Naive thymus-derived CD8-positive, alpha-beta T cell (primary cell): ENCODE measurements at places on chromosomes 2 and 18. TPM values are rescaled to one million over a fixed set of nuclear protein-coding genes. Genes with fewer than 3 reads are reported as not detected.

SLC11A1 gene
- polyA plus RNA-seq: 0.90 TPM

DNA sequence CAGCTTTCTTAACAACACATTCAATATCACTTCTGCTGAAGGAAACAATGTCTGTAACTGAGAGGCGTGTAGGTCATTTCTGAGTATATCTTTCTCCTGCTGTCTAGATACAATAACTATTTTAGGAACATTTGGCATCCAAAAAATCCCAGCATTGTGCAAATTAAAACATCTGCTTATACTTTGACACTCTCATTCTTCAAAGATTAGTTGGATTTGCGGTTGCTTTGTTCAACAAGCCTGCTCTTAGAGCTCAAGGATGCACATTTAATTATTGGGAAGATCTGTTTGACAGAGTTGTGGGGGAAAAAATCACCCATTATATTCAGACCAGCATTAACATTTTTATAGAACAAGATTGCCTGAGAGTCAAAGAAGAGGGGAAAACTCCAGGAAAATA, 449.5 kb upstream of the HNRNPA3 start:
- H3K27ac ChIP-seq: no peak overlapping the region
- no peaks in the 10 kb centered on the region for H3K36me3 ChIP-seq
- H3K4me3 ChIP-seq: no peak overlapping the region
- no peaks in the 10 kb centered on the region for H3K4me1 ChIP-seq
- no peak for DNase-seq
- H3K27me3 ChIP-seq: peaks cover 12% of the 10 kb centered on the region

GRCh38 chr18:79393635-79394533, 1.8 kb upstream of the NFATC1 start:
- H3K27me3 ChIP-seq: no peaks in the 10 kb centered on the region
- peak overlapping the region; percentile 93 for H3K4me3 ChIP-seq
- peak; percentile 45 for DNase-seq
- no peaks in the 10 kb centered on the region for H3K36me3 ChIP-seq
- peaks cover 45% of the 10 kb centered on the region for H3K4me1 ChIP-seq

GRCh38 chr2:239295377-239296019, 105.3 kb downstream of the HDAC4 start:
- DNase-seq: peak; percentile 65
- peak overlapping the region; percentile 97 for H3K27ac ChIP-seq
- peak overlapping the region; percentile 94 for H3K4me3 ChIP-seq
- H3K27me3 ChIP-seq: no peaks in the 10 kb centered on the region

PDE11A gene
- not detected for polyA plus RNA-seq

GRCh38 chr18:21254576-21254975, 12.5 kb downstream of the GREB1L start:
- H3K36me3 ChIP-seq: no peaks in the 10 kb centered on the region
- no peaks in the 10 kb centered on the region for H3K4me1 ChIP-seq
- no peak for DNase-seq
- peaks cover 14% of the 10 kb centered on the region for H3K27me3 ChIP-seq

ZBTB14 gene
- 18.4 TPM for polyA plus RNA-seq

GALM gene
- polyA plus RNA-seq: 15.6 TPM

PLA2R1 gene
- polyA plus RNA-seq: not detected

VWC2L gene
- polyA plus RNA-seq: not detected

PLGLB2 gene
- polyA plus RNA-seq: not detected

- H3K4me3 ChIP-seq: no peak overlapping the region
- no peaks in the 10 kb centered on the region for H3K27me3 ChIP-seq
- H3K36me3 ChIP-seq: peaks cover 24% of the 10 kb centered on the region
- no peak overlapping the region for H3K27ac ChIP-seq
- no peaks in the 10 kb centered on the region for H3K4me1 ChIP-seq
Observed at GRCh38 chr2:46029332-46029811, 267.8 kb upstream of the EPAS1 start.

SERPINB11 gene
- not detected for polyA plus RNA-seq

DNA sequence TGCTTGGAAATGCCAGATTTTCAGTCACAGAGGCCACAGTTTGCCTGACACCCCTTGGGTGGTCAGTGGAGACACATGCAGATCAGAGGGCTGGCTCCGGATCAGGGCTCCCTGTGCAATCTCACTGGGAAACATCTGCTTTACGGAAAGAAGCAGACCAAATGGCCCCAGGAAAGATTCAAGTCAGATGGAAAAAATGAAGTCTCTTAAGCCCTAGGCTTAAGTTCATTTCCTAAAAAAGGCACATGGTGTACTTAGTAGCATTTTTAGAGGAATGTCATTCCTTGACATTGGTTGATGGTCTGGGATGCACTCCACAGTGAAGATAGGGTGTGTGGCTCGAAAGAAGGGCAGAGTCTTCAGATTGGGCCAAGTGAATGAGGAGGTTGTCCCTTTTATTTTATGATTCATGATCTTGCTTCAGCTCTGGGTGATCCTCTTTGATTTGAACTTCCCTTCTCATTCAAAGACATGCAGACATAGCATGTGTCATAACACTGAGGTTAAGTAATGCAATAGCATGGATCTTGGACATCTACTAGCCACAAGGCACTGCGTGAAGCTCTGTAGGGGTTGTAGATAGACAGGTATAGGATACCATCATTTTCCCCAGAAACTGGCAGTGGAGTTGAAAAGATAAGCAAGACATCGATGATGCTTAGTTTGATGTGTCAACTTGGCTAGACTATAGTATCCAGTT, 56.5 kb downstream of the KCNE4 start:
- no peaks in the 10 kb centered on the region for H3K36me3 ChIP-seq
- H3K27me3 ChIP-seq: peaks cover 14% of the 10 kb centered on the region
- H3K4me3 ChIP-seq: no peak overlapping the region
- no peak for DNase-seq
- H3K4me1 ChIP-seq: no peaks in the 10 kb centered on the region

DNA sequence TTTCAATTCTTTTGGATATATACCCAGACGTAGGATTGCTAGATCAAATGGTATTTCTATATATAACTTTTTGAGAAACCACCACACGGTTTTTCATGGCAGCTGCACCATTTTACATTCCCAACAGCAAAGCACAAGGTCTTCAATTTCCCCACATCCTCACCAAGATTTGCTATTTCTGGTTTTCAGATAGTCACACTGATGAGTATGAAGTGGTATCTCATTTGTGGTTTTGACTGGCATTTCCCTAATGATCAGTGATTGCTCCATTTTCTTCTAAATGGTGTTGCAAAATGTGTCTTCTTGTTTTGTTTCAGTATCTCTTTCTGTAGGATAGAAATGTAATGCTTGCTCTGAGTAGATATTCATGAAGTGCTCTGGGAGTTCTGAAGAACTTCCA, 52.0 kb downstream of the ANKRD44 start:
- peaks cover 13% of the 10 kb centered on the region for H3K36me3 ChIP-seq
- H3K4me1 ChIP-seq: peaks cover 47% of the 10 kb centered on the region
- no peak for DNase-seq
- H3K27me3 ChIP-seq: no peaks in the 10 kb centered on the region

SLC4A3 gene
- polyA plus RNA-seq: not detected

- peaks cover 16% of the 10 kb centered on the region for H3K36me3 ChIP-seq
- no peak overlapping the region for H3K4me3 ChIP-seq
- no peaks in the 10 kb centered on the region for H3K27me3 ChIP-seq
- no peak for DNase-seq
Observed at GRCh38 chr18:35132021-35132902, 91.0 kb downstream of the MAPRE2 start.

GRCh38 chr18:36769172-36769571, 59.6 kb downstream of the TPGS2 start:
- H3K36me3 ChIP-seq: no peaks in the 10 kb centered on the region
- peaks cover 3% of the 10 kb centered on the region for H3K4me1 ChIP-seq
- no peak overlapping the region for H3K4me3 ChIP-seq

B3GNT7 gene
- not detected for polyA plus RNA-seq

GRCh38 chr18:13278062-13278630, 59.6 kb downstream of the LDLRAD4 start:
- H3K27me3 ChIP-seq: no peaks in the 10 kb centered on the region
- H3K4me3 ChIP-seq: peak overlapping the region; percentile 81
- peaks cover 3% of the 10 kb centered on the region for H3K36me3 ChIP-seq
- peak overlapping the region; percentile 91 for H3K27ac ChIP-seq

GRCh38 chr2:152475982-152476381, 141.0 kb downstream of the FMNL2 start:
- no peak overlapping the region for H3K4me3 ChIP-seq
- no peaks in the 10 kb centered on the region for H3K4me1 ChIP-seq
- H3K36me3 ChIP-seq: no peaks in the 10 kb centered on the region
- no peak overlapping the region for H3K27ac ChIP-seq

- H3K36me3 ChIP-seq: peaks cover 4% of the 10 kb centered on the region
- H3K27ac ChIP-seq: no peak overlapping the region
- H3K4me3 ChIP-seq: no peak overlapping the region
- H3K4me1 ChIP-seq: peaks cover 5% of the 10 kb centered on the region
- DNase-seq: no peak
Observed at GRCh38 chr2:173555833-173556232, 201.2 kb downstream of the CDCA7 start.

LIPG gene
- not detected for polyA plus RNA-seq

DNA sequence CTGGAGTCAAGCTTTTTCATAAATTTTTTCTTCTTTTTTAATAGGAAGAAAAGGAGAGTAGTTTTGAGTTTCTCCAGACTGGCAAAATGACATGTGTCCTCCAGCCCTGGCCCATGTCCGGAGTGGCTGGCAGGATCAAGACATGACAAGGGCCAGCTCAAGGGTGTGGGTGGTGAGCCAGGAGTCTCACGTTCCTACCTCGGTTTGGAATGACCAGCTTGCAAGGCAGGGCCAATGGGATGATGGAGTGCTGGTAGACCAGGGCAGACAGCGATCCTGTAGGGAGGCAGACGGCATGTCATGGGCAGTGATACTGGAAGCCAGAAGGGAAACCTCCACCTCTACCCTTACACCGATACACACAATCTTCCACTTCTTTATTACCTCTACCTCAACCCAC, 190.6 kb downstream of the TNS1 start:
- H3K27ac ChIP-seq: no peak overlapping the region
- H3K4me3 ChIP-seq: no peak overlapping the region
- no peak for DNase-seq
- H3K4me1 ChIP-seq: no peaks in the 10 kb centered on the region

GRCh38 chr2:230172852-230173251, 46.9 kb downstream of the SP110 start:
- peaks cover 13% of the 10 kb centered on the region for H3K4me1 ChIP-seq
- H3K36me3 ChIP-seq: peaks cover 93% of the 10 kb centered on the region
- no peak for DNase-seq

GRCh38 chr2:143514413-143514812, 385.2 kb downstream of the ARHGAP15 start:
- peaks cover 52% of the 10 kb centered on the region for H3K36me3 ChIP-seq
- H3K27ac ChIP-seq: no peak overlapping the region
- peaks cover 13% of the 10 kb centered on the region for H3K4me1 ChIP-seq
- DNase-seq: no peak

- H3K27ac ChIP-seq: no peak overlapping the region
- no peaks in the 10 kb centered on the region for H3K36me3 ChIP-seq
- no peak for DNase-seq
- H3K27me3 ChIP-seq: no peaks in the 10 kb centered on the region
- H3K4me1 ChIP-seq: peaks cover 6% of the 10 kb centered on the region
- H3K4me3 ChIP-seq: no peak overlapping the region
Observed at GRCh38 chr2:190767821-190768220, 112.8 kb upstream of the GLS start.

RUFY4 gene
- not detected for polyA plus RNA-seq

DNA sequence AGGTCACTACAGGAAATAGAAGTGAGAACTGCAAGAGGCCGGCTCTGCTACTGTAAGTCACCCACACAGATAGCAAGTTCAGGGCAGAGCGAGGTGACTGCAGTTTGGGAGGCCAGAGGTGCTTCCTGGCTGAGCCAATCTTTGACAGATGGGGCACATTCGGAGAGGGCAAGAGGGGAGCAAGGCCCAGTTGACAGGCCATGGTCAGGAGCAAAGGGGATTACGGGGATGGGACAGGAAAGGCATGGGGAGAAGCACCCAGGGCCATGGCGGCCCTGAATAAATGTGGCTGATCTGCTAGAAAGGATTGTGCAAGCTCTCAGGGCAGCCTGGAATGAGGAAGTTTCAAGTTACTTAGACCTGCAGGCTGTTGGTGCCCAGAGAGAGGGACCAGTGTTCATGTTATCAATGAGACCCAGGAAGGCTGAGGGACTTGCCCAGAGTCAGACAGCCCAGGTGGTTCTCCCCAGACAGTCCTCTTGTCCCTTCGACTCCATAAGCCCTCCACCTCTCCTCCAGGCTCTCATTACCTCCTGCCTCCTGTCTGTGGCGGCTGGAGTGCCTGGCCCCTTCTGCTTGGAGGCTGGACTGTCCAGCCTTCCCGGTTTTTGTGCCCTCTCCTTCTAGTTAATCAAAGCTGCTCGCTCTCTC, 123.3 kb downstream of the CTIF start:
- no peaks in the 10 kb centered on the region for H3K4me1 ChIP-seq
- peaks cover 3% of the 10 kb centered on the region for H3K27me3 ChIP-seq
- H3K4me3 ChIP-seq: no peak overlapping the region
- DNase-seq: no peak
- H3K27ac ChIP-seq: no peak overlapping the region
- H3K36me3 ChIP-seq: no peaks in the 10 kb centered on the region

DNA sequence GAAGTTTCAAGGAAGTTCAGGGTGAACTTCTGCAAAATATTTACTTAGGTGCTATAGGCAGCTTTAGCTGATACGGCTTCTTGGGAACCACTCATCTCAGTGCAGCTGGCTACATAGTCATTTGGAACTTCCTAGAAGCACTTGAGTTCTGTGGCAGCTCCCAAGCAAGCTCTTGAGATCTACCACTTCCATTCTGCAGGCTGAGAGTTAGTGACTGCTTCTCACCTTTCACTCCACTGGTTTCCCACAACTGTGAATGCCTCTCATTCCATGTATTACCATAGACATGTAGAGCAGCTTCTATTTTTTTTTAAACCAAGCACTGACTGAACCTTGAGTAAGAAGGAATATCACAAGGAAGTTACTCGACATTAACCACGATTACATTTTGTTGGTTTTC, 994.1 kb upstream of the ACVR2A start:
- no peaks in the 10 kb centered on the region for H3K27me3 ChIP-seq
- no peaks in the 10 kb centered on the region for H3K36me3 ChIP-seq
- no peaks in the 10 kb centered on the region for H3K4me1 ChIP-seq
- H3K27ac ChIP-seq: no peak overlapping the region
- no peak for DNase-seq

LINC00305 gene
- not detected for polyA plus RNA-seq

IL18R1 gene
- 2.0 TPM for polyA plus RNA-seq
